Fibroblast of upper back skin (primary cell): ENCODE measurements at places on chromosomes 2 and 18.
A peak's percentile ranks its signal among the peaks of the same experiment; 100 is the strongest.

DNA sequence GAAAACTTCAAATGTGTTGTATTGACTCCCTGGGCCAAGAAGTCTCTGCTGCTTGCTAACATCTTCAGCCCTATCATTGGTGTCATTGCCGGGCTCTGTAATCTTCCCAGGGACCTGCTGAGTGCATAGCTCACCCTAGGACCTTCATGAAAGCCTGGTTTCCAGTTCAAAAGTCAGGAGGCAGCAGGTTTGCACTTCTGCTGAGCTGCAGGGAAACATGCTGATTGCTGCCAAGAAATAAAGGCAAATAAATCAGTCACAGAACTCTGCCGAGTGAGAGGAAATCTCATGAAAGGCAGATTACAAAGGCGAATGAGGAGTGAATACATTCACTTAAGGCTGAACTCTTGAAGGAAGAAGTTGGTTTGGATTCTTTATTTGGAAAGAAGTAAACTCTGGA, 1947.6 kb upstream of the CELF4 start:
- DNase-seq: no peak

- no peak for DNase-seq
Measured at GRCh38 chr2:76274676-76275075, 564.0 kb upstream of the GCFC2 start.

DNA sequence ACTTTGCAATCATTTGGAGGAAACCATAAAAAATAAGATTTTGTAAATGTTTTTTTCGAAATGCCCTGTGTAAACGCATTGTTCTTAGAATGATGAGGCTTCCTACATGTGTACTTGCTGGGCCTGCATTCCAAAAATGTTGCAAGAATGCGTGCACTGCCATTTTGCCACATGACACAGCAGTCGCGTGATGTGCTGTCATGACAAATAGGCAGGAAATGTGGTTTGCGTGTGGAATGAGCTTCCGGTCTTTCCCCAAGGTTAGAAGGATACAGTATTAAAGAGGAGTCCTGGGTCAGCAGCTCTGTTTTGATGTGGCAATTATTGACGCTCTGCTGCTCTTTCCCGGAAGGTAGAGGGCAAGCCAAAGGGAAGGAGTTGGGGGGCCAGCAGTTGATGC, 18.1 kb upstream of the SERPINB2 start:
- DNase-seq: peak; percentile 89

DNA sequence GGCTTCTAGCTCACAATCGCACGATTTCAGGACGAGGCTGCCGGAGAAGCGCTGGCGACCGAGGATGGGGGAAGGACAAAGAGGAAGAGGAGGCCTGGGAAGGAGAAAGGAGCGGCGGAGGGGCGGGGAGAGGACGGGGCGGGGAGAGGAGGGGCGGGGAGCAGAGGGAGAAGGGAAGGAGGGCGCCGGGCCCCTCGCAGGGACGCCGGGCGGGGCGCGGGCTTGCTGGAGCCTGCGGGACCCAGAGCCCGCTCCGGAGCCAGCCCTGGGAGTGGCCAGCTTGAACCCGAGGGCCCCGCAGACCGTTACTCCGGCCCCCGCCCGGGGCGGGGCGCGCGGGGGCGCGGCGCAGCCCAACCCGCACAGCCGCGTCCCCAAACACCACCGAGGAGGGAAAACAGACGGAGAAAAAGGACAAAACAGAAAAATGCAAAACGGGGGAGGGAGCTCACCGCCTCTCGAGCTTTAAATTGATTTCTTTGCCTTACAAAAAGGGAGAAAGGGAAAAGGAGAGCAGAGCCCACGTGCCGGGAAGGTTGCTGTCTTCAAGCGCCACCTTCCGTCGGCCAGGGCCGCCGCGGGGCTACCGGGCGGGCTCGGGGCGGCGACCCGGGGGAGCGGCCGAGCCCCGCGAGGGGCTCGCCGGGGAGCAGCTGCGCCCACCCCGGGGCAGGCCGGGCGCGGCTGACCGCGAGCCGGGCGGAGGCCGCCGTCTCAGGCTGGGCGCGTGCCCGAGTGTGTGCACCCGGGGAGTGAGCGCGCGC, 781 bp upstream of the SOX11 start:
- peak; percentile 78 for DNase-seq

- no peak for DNase-seq
Measured at GRCh38 chr2:59259913-59260312, 1018.8 kb upstream of the FANCL start.

GRCh38 chr18:2656237-2656980, 883 bp downstream of the SMCHD1 start:
- DNase-seq: peak; percentile 23

DNA sequence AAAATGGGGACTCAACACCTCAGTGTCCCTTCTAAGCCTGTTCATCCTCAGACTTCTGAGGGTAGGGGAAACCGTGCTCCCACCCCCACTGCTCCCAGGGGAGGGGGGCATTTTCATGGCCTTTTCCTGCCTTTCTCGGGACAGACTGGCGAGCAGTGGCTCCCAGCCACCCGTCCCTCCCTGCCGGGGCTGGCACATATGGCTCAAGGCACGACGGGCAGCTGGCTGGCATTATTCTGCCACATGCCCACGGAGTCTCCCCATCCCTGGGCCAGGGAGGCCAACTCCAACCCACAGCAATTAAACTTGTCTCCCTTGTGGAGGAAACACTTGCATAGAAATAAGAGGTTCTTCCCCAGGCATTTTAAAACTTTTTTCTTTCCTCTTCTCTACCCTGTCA, 148.5 kb upstream of the CBLN2 start:
- DNase-seq: no peak

GRCh38 chr2:231386446-231386845, 9.1 kb upstream of the B3GNT7 start:
- peak; percentile 77 for DNase-seq

DNA sequence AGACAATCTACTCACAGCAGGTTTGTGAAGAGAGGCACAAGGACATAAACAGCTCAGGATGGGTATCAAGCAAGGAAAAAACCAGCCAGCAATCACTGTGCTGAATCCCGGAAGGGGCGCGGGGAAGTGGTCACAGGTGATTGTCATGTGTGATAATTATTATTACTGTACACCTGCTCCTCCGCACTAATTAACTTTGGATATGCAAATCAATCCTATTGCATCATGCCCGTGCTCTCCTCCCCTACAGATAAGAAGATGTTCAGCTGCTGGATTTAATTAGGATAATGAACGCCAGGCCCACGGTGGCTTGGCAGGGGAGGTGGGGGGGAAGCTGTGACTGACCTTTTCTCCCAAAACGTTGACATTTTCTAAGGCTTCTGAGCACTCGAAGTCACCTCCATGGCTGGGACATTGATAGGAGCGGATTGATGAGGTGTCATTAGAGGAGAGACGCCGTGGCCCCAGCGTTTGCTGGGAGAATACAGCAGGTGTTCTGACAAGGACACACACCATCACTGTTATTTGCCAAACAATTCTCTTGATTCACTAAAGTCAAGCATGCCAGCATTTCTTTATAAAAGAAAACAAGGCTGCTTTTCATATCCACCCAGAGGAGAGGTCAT, 160.3 kb upstream of the VRK2 start:
- DNase-seq: no peak

DNA sequence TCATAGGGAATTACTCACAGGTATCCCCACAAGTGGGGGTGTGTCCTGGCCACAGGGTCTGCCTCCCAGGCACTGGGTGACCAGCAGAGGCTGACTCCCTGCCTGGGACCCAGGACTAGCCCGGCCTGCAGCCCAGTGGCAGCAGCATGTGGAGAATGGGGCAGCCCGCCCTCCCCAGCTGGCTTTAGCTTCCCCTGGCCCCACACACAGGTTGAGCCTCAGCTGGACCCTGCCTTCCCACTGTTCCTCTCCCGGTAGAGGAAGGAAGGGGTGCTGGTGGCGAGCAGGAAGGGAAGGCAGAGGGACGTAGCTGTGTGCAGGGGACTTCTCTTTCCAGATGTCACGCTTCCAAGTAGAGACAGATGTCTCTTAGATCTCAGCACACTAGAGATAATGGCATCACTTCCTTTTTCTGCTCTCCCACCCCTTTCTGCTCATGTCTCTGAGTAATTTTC, 51.4 kb downstream of the EMILIN2 start:
- peak; percentile 48 for DNase-seq

GRCh38 chr2:30110773-30111172, 36.0 kb upstream of the YPEL5 start:
- DNase-seq: no peak

- DNase-seq: no peak
Measured at GRCh38 chr2:85996591-85996990, 107.8 kb upstream of the ST3GAL5 start.

DNA sequence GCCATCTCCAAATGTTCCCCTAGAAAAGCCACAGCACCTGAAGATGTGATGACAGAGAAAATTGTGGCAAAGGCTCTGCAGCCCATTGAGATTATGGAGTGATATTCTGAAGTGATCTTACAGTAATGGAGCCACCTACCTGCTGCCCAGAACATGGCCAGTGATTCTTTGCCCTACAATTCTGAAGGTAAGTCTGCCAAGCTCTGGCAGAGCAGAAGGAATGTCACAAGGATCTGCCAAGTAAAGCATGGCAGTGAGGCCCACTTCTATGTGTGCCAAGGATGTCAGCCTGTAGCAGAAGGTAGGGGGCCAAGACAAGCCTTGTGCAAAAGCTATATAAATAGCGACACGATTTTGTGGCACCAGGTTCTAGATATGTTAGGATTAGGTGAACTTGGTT, 155.1 kb downstream of the RND3 start:
- no peak for DNase-seq

DNA sequence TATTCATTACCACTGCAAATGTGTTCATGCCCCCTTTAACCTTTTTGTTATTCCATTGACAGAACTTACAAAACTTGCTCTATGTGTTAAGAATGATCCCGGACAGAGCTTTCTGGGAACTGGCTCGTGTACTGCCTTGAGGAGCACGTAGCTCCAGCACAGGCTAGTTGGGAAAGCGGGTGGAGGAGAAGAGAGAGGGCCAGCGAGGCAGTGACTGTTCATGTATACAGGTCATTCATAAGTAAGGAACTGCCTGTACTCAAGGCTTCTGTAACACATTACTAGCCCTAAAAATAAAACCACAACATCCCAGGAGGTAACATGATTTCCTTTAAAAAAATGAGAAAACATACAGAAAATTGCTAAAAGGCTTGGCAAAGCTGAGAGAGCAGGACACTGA, 109.0 kb downstream of the STK39 start:
- DNase-seq: peak; percentile 56

DNA sequence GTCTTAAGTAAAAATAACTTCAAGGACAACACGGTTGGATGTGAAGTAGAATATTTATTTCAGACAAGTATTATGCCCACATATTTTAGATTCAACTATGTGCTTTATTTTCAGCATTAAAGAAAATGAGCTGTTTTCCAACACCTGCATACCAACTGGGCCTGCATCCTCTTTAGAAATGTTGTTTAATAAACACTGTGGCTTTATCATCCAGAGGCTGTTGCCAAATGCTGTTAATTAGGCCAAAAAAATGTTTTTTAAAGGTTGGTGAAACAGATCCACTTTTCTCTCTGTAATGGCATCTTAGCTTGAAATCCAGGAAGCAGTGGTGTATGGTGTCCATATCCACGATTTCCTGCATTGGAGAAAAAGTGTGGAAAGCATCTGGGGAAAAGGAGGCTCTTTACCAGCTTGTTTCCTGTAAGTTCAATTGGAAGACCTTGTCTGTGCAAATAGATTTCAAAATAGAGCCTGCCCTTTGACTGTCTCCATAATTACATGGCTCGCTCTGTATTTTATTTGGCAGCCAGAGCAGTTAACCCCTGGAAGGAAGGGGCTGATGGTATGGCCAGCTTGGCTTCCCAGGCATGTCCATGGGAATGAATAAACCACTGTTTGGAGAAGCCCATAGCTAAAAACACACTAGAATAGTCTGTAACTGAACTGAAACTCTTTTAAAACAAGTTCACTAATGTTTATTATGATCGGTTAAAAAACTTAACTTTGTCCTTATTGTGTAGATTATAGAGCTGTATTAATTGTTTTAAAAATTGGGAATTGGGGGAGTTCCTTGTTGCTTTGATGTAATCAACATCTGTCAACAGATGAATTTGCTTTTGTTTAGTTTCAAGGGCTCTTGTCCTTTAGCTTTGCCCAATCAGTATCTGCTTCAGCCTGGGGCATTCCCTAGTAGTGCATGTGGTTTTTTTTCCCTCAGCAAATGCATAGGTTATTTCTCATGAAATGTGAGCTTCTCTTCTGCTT, 33.0 kb upstream of the DLX1 start:
- peak; percentile 16 for DNase-seq

GRCh38 chr2:238574490-238575271, 148.0 kb downstream of the ASB1 start:
- no peak for DNase-seq

DNA sequence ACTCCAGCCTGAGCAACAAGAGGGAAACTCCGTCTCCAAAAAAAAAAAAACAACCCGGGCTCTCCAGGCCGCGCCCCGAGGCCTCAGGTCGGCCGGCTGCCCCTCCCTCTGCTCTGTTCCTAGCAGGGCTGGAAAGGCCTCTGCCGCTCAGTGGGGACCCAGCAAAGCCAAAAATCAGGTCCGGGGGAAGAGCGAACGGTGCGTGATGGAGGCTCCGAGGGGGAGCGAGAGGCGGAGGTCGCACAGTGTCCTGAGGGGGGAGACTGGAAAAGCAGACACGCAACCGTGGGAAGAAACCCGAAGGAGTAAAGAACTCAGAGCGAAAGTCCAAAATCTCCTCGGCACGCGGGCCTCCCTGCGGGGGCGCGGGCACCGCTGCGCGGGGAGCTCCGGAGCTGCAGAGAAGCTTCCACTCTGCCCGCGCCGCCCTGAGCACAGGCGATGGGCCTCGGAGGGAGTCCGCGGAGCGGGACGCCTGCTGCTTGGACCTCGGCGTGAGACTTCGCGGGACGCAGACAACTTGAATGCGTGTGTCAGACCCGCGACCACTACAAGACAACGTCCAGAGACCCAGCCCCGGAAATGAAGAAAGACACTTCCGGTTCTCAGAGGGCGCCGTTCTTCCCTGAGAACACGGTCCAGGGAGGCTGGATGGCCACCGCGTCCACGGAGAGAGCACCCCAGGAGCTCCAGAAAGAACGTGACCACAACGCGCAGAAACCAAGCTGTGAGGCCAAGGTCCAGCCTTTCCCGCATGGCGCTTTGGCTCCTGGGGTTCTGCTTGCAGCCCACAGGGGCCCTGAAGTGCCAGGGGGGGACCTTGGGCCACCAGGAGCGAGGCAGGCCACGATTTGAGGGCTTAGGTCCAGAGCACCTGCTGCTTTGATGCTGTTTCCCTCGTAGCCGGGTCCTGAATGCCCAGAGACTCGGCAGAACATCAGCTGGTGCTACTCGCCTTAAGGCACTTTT, 219.8 kb downstream of the DPP10 start:
- peak; percentile 1 for DNase-seq

- no peak for DNase-seq
Measured at GRCh38 chr2:240247241-240247867, 106.9 kb upstream of the OTOS start.

- peak; percentile 98 for DNase-seq
Measured at GRCh38 chr18:55790296-55790695, 202.3 kb upstream of the TCF4 start.

DNA sequence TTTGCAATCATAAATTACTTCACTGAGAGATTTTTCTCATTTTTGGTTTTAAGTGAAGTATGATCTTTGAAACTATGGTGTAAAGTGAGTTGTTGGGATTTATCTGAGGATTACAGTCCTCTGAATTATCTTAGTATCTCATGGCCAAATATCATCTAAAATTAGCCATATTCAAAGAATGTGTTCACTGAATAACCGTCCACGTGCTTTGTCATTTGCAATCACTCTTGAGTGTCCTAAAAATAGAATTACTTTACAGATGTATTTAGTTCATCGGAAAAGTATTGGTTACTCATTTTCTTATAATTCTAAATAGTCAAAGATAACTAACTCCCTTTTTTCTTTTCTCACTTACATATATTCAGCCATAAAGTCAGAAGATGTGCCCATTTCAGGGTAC, 141.2 kb downstream of the RTN4 start:
- peak; percentile 54 for DNase-seq

GRCh38 chr2:133439565-133439920, 128.7 kb downstream of the NCKAP5 start:
- DNase-seq: no peak

- peak; percentile 88 for DNase-seq
Measured at GRCh38 chr2:85162746-85163301, 29.6 kb downstream of the TCF7L1 start.
